GM10248 (cell line): ENCODE measurements at places on chromosomes 6 and 20.

DNA sequence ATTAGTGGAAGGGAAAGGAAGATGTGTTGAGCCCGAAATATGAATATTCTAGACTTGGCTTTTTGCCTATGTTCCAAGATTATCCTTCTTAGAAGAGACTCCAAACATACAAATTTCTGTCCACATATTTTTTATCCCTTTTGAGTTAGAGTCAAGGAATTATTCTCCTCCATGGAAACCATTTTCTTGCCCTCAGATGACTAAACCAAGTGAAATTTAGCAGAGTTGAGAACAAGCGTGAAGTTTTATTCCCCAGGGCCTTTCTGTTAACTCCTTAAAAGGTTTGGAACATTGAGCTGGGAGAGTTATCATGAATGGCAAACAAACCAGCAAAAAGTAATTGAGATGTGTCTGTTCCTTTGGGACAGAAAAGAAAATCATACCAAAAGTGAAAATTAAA, 286.1 kb upstream of the PLCB4 start:
- no peak for DNase-seq

GRCh38 chr6:109690373-109690736, 647 bp downstream of the AK9 start:
- peak; percentile 68 for DNase-seq

DNA sequence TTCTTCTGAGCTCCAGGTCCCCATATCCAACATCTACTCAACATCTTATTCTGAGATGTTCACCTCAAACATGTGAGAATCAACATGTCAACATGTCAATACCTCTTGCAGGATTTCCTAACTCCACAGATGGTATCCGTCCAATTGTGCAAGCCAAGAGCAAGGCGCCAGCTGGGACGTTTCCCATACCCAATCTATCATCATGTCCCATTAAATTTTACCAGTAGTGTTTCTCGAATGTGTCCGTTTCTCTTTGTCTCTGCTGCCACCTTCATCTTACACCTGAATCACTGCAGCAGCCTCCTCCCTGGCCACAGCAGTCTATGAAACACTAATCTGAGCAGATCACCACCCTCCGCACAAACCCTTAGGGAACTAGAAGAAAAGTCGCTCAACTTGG, 78.0 kb upstream of the RPS6KA2 start:
- no peak for DNase-seq

DNA sequence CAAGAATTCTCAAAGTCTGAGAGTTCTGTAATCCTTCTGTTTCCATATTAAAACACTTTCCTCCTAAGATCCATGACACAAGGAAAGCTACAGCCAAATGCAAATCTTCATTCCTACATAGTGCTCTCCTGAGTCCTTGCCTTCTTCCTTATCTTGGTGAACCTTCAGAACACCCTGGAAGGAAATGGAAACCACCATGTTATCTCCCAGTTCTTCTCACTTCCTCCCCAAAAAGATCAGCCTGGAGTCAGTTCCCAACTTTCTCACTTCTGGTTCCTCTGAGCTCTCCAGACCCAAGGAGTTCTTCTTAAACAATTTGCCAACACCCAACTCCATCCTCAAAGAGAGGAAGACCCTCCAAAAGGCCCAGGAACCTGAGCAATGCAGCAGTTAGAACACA, 193.3 kb upstream of the CCN2 start:
- no peak for DNase-seq

DNA sequence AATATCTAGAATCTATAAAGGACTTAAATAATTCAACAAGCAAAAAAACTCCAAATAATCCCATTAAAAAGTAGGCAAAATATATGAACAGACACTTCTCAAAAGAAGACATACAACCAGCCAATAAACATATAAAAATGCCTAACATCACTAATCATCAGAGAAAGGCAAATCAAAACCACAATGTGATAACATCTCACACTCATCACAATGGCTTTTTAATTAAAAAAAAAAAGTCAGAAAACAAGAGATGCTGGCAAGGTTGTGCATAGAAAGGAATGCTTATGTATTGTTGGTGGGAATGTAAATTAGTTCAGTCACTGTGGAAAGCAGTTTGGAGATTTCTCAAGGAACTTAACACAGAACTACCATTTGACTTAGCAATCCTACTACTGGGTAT, 979.6 kb upstream of the MAP3K7 start:
- no peak for DNase-seq

- DNase-seq, result no peak
Measured at GRCh38 chr6:44084231-44085014, 42.8 kb downstream of the MRPL14 start.

GRCh38 chr6:167350731-167351655, 26.1 kb downstream of the TTLL2 start:
- DNase-seq, result peak; percentile 61

GRCh38 chr6:44217332-44218143, 812 bp downstream of the MYMX start:
- no peak for DNase-seq

GRCh38 chr20:8218861-8219260, 86.8 kb downstream of the PLCB1 start:
- DNase-seq, result no peak

- DNase-seq, result no peak
Measured at GRCh38 chr6:10276660-10277287, 138.1 kb downstream of the TFAP2A start.

GRCh38 chr20:51959066-51959542, 156.8 kb upstream of the SALL4 start:
- no peak for DNase-seq

GRCh38 chr6:155341130-155341828, 27.0 kb upstream of the TFB1M start:
- DNase-seq, result no peak
